Uterus (tissue), 4 donors: ENCODE measurements at places on chromosomes 11 and 22.
A peak's percentile ranks its signal among the peaks of the same experiment; 100 is the strongest.

- no peak for DNase-seq
Measured at GRCh38 chr22:24925586-24926427, 20.7 kb downstream of the LHFPL7 start.

GRCh38 chr11:64570341-64570740 is 20.7 kb upstream of the SLC22A12 start:
- no peak for DNase-seq

- no peak for DNase-seq
Measured at GRCh38 chr11:99422581-99423427, 402.1 kb downstream of the CNTN5 start.

- DNase-seq, result no peak
Measured at GRCh38 chr11:2448661-2449547, 4.1 kb downstream of the KCNQ1 start.

DNA sequence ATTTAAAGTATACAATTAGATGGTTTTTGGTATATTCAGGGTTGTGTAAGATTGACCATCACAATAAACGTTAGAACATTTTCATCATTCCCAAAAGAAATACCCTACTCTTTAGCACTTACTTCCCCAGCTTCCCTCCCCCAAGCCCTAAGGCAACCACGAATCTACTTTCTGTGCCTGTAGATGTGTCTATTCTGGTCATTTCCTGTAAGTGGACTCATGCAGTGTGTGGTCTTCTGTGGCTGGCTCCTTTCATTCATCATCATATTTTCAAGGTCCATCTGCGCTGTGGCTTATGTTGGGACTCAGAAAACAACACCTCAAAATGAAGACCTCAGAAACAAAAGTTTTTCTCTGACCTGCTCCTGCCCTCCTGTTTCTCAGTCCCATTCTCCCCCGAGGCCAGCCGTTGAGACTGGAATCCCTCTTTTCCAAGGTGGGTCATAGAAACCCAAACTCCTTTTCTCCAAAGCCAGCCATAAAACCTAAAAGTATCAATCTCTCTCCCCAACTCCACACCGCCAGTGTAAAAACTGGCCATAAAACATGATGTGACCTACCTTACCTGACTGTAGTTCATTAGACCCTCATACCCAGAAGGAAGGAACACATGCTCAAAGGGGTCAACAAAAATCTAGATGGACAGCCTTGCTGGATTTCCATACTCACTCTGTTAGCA is 12.9 kb upstream of the TMPRSS13 start:
- no peak for DNase-seq

DNA sequence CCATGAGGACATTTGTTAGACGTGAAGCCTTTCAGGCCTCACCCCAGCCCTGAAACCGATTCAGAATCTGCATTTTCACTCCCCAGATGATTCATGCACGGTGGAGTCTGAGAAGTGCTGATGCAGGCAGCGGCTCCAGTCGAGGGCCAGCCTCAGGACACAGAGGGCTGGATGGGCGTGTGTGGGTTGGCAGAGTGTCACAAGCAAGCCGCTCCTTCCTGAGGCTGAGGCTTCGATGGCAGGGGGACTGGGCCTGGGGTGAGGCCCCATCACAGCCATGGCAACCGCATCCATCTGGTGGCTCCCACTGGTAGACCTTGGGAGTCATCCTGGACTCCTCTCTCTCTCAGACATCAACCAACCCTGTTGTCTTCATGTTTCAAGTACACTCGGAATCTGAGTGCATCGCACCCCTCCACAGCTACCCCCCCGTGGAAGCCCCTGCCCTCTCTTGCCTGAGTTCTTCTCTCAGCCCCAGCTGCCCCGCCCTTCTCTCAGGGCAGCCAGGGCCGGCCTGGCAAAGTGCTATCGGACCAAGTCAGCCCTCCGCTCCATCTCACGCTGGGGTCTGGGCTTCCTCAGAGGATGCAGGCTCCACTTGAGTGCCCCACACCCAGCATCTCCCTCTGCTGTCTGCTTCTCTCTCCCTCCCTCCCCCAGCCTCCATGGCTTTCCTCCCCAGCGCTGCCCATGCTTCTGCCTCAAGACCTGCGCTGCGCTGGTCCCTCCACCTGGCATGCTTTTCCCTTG is 10.6 kb downstream of the KCNC1 start:
- DNase-seq, result no peak

- DNase-seq, result peak; percentile 53
Measured at GRCh38 chr22:50270666-50271394, 650 bp upstream of the MAPK11 start.

GRCh38 chr22:27420817-27421361 is 380.7 kb downstream of the MN1 start:
- DNase-seq, result peak; percentile 69

DNA sequence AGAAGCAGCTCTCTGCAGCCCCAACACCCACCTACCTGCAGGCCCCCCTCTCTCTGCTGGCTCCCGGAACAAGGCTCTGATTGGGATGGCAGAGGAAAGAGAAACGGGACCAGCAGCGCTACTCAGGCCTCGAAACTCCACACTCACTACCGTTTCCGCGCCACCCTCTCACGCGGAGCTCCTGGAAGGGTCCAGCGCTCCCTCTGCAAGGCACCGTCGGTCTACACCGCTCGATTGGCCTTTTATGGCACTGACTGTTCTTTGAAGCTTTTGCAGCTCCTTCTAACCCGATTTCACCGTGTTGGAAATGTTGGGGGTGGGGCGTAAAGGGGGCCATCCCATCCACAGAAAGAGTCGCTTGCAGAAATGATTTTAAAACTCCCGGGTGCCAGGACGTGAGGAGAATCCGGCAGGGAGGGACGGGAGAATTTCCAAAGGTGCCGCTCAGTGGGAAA is 323 bp upstream of the PANX1 start:
- peak; percentile 58 for DNase-seq

GRCh38 chr11:72441752-72442207 is 7.4 kb upstream of the CLPB start:
- DNase-seq, result no peak

DNA sequence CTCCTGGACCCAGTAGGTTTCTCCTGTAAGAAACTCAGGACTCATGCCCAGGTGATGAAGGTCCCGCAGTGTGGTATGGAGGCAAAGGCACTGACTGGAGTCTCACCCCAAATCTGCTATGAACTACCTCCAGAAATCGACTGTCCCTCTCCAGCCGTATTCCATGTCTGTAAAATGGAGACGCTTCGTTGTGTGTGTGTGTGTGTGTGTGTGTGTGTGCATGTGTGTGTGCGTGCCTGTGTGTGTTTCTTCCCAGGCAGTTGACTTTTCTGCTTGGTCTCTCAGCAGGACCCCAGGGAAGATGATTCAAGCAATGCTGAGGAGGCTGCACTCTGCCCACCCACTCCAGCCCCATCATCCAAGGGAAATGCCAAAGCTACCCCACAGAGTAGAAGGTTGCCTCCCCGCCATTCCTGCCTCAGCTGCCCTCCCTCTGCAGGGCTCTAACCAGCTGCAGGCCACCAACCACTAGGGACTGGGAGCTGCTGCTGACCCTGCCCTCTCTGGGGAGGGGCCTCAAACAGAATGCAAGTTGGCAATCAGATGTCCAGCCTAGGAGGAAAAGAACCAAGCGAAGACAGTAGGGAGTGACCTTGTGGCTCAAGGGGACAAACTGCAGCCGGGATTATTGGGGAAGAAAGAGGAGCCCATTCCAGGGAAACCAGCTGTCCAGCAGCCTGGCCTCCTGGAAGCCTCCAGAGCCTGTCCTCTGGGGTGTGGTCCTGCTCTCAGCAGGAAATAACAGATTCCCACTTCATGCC is 56.2 kb downstream of the SLC22A12 start:
- no peak for DNase-seq

DNA sequence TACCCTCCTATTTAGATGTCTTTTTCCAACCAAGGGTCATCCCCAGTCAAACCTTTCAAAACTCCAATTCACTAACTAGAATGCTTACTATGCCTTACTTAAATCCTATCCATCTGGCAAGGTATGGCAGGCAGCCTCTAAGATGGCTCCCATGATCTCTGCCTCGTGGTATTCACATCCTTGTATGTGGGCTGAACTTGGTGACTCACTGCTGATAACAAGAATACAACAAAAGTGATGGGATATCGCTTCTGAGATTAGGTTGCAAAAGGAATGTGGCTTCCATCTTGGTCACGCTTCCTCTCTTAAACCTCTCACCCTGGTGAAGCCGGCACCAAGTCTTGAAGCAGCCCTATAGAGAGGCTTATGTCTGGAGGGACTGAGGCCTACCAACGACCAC is 29.6 kb upstream of the UPB1 start:
- DNase-seq, result no peak

GRCh38 chr11:115630214-115630613 is 126.0 kb upstream of the CADM1 start:
- DNase-seq, result no peak

DNA sequence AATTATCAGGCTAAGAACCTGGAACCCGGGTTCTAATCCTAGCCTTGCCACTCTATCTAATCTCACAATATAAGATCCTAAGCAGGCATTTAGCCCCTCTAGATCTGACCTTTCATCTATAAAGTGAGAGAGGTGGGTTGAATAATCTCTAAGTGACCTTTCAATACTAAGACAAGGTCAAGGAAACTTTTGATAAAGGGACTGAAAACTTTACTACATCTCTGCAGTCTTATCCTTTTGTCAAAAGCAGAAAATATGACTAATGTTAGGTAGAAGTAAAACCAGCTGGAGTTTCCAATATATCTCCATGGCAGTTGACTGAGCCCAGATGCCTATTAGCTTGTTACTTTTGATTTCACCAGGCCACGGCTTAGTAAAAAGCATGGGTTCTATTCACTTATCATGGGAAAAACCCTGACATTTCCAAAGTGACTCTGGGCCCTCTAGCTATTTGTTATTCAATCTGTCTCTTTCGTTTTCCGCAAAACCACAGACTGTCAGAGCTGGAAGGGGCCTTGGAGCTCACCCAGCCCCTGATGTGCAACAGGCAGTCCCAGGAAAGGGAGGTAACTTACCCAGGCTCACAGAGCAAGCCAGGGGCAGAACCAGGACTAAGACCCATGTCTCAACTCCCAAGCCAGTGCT is 75.8 kb downstream of the RAB30 start:
- DNase-seq, result peak; percentile 39

DNA sequence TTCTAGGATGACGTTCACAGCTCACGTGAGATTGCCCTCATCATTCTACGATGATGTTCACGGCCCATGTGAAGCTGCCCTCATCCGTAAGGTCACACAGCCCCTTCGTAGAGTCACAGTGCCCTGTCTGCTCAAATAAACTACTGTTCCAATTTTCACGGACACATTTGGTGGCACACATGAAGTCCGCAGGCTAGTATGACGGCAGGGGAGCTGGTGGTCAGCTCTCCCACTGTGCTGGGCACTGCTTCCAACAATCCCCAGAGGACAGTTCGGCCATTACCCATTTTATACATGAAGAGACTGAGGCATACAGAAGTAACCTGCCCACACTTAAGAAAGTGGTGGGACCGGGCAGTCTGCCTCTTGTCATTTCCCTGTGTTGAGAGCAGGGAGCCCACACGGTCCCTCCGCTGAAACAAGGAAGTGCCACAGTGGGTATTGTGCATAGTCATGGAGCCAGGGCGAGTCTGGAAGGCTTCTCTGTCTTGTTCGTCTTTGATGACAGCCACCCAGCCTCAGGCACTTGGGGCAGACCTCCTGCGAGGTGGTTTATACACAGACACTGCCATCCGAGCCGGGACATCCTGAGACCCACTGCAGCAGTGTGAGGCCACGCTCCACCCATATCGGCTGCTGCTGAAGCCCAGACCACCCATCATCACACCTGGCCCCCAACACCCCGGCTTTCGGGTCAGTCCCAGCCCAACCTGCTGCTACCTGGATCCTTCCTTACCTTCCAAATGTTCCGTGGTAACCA is 114.3 kb downstream of the PHF21B start:
- no peak for DNase-seq

GRCh38 chr11:409008-409599 is 5.7 kb downstream of the SIGIRR start:
- no peak for DNase-seq

- DNase-seq, result no peak
Measured at GRCh38 chr11:134876226-134876625, 464.2 kb upstream of the B3GAT1 start.

DNA sequence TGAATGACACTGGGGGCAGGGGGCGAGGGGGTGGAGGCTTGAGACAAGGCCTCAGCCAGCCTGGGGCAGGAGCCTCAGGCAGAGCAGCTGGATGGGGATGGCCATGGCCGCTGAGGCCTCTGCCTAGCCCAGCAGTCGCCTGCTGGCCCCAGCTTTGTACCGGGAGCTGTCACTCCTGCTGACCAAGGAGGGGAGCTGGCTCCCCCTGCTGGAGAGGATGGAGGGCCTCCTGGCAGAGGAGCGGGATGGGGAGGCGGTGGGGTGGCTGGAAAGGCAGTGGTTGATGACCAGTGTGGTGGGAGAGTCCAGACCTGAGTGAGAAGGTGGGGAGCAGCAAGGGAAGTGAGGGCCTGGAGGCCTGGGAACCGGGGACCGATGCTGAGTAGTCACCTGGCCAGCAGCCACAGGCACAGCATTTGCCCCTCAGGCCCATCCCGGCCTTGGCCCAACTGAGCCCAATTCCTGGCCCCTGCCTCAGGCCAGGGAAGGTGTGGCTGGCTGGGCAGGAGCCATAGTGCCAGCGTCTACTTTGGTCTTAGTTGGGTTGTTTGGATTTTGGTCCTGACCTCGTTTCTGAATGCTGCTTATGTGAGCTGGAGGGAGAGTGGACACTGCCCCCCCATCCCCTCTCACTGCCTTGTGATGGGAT is 6.0 kb upstream of the SUSD2 start:
- DNase-seq, result peak; percentile 82

- DNase-seq, result no peak
Measured at GRCh38 chr22:39130892-39131855, 21.3 kb downstream of the CBX7 start.

GRCh38 chr11:2681408-2682145 is 18.2 kb downstream of the KCNQ1OT1 start:
- DNase-seq, result no peak

DNA sequence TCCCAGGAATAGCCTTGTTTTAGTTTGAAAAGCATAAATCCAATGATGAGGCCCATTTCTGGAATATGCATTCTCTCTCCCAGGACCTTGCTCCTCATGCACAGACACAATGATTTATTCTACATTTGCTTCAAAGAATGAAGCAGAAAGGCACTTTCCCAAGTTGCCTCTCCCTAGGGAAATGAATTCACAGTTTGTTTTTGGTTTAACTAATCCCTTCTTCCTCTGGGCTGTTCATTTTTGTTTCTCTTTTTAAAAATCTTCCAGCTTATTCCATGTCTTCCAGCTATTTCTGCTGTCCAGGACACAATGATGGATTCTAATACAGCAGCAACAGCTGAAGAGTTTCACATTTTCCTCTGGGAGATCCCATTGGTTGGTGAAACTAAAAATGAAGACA is 1529.2 kb upstream of the TENM4 start:
- DNase-seq, result no peak

GRCh38 chr11:15309296-15309695 is 194.6 kb downstream of the INSC start:
- no peak for DNase-seq
